CD4-positive, alpha-beta T cell (primary cell): ENCODE measurements at places on chromosomes 5 and 9.

DNA sequence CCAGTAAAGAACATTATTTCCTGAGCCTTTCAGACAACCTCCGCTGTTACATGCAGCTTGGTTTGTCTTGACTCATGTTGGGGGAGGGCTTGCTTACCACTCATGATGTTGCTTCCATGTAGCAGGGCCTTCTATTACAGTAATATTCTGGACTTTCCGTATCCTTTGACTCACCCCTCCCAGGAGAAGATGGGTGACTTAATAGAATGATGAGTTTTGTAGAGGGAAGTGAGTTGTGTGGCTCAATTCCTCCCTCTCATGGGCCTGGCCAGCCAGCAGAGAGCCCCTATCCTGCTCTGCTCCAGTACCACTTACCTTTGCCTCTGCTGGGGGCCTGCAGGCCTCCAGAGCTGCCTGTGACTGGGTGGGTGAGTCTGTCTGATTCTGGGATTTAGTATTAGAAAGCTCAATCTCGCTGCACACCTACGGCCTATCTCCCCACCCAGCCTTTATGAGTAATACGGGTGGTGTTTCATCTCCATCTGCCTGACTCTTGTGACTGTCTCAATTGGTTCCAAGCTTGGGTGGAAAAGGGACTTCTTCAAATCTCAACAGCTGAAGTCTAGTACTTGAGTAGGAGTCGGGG lies 52.6 kb upstream of the KLF9 start:
- no peak for DNase-seq

GRCh38 chr9:125851979-125852378 lies 104.8 kb downstream of the PBX3 start:
- DNase-seq: no peak

GRCh38 chr9:129868872-129869486 lies 33.7 kb downstream of the USP20 start:
- peak; percentile 90 for DNase-seq

DNA sequence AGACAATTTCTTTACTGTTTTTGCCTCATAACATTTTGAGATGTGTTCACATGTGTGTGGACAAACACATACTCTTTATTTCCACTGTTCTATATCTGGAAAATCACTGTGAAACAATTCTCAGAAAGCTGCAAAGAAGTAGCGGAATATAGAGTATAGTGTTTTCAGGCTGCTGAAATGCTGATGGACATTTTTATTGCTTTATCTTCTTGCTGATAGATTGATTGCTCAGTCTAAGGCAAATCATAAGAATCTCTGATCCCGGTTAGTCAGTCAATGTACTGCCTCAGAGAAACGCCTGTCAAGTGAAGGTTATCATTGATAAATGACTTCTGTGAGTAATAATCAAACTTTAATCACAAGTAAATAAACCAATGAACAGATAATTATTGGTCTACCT lies 364.9 kb upstream of the CTNND2 start:
- DNase-seq: no peak

DNA sequence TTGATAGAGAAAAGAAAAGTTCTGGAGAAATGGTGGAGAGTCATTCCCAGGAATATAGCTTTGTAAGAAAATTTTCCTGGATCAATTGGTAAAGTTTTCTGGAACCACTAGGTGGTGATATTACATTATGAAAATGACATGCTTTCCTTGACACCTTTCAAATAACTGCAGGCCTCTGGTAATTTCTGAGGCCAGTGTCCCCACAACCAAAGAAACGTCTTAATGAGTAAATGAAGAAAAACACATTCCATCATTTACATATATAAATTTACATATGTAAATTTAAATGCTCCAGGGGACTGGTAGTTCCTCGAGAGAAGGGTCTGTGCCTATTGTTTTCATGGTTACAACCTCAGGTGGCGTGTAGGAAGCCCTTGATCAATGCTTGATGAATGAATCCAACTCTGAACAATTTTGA lies 17.2 kb upstream of the RGS3 start:
- no peak for DNase-seq

- no peak for DNase-seq
Observed at GRCh38 chr9:28365020-28365640, 791.8 kb upstream of the C9orf72 start.

- DNase-seq: no peak
Observed at GRCh38 chr9:124347968-124348358, 67.3 kb downstream of the PSMB7 start.

DNA sequence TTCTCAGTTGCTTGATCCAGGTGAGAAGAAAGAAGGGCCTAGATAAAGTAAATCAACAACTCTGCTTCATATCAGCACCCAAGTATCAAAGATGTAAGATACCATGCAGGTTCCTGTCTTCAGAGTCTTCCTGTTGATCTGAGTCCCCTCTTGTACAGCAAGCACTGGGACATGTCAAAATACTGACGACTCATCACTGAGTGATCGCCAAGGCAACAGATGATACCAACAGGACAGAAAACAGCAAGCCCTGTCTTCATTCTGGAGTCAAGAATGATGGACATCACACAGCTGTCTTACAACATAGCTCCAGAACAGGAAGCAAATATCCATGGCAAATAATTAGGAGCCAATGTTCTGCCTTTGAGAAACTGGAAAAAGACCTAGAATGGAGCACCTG lies 83.7 kb downstream of the TARS1 start:
- DNase-seq: no peak

- DNase-seq: no peak
Observed at GRCh38 chr5:66174338-66174737, 30.2 kb downstream of the SREK1 start.

DNA sequence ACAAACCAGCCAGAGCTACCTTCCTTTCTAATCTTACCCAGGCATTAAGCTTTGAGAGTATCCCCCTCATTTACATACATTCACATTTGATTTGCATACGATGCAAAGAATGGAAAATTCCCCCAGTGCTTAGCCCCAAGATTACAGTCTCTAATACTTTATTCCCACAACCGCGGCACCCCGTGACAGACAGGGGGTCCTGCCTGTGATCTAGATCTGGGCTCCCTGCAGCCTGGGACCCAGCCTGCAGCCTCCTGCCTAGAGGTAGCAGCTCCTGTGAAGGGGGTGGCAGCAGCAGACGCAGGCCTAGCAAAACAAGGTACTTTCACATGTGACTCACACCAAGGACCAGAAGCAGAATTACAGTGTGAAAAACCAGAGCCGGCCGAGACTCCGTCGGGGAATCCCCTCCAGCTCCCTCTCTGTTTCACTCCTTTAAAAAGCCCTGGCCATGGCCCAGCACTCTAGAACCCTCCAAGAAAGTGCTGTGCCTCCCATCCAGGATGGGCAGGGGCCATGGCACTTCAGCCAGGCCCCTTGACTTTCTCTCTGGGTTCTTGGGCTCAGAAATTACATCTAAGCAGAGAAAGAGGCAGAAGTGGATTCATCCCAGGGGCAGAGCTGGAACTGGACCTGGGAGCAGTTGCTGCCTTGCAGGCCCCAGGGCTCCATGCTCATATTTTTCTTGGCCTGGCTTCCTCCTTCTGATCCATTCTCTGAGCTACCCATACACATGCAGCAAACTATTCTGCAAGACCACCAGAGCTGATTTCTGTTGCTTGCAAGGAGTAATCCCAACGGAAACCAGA lies 14.0 kb upstream of the TCF7 start:
- peak; percentile 80 for DNase-seq

DNA sequence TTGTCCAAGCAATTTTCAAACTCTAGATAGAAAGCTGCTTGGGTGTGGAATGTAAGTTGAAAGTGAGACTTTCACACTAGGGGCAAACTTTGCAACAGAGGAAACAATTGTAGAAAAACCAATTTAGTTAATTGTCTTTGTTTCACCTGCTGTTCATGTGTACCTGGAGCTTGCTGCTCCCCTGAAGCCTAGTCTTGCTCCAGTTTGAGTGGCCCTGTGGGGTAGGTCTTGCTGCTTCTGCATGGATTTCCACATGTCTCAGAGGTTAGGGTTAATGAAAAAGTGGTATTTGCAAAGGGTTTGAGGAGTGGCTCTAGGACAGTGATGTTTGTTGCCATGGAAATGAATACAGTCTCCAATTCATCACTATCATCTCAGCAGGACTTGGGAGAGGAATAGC lies 182.2 kb downstream of the FSTL4 start:
- DNase-seq: no peak

DNA sequence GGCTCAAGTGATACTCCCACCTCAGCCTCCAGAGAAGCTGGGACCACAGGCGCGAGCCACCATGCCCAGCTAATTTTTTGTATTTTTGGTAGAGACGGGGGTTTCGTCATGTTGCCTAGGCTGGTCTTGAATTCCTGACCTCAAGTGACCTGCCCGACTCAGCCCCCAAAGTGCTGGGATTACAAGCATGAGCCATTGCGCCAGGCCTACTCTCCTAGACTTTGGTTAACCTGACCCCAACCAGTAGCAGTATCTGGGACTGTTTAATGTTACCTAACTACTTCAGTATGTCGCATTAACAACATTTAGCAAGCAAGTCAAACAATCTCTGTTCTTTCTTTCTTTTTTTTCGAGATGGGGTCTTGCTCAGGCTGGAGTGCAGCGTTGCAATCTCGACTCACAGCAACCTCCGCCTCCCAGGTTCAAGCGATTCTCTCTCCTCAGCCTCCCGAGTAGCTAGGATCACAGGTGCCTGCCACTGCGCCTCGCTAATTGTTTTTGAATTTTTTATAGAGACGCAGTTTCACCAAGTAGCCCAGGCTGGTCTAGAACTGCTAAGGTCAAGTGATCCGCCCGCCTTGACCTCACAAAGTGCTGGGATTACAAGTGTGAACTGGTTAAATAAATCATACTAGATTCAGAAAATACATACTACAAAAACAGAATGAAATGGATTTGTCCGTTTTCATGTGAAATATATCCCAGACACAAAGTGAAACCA lies 2.0 kb downstream of the AK3 start:
- no peak for DNase-seq

- no peak for DNase-seq
Observed at GRCh38 chr9:8494571-8494970, 695.0 kb upstream of the DMAC1 start.

GRCh38 chr5:69414885-69415583 lies at the start of gene MARVELD2:
Gene MARVELD2, plus strand, starts transcription at chr5:69415116. Its CDS starts 4,270 bp downstream, at chr5:69419386.
- peak; percentile 19 for DNase-seq

DNA sequence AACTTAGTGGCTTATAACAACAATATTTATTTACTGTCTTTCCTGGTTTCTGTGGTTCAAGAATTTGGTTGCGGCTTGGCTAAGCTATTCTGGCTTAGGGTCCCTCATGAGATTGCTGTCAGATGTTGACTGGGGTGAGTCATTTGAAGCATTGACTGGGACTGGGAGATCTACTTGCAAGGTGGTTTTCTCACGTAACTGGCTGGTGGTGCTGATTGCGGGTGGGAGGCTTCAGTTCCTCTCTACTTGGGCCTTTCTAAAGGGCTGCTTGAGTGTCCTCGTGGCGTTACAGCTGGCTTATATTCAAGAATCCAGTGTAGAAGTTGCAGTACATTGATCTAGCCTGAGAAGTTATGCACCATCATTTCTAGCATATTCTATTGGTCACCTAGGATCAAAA lies 218.5 kb upstream of the ELAVL2 start:
- DNase-seq: no peak

DNA sequence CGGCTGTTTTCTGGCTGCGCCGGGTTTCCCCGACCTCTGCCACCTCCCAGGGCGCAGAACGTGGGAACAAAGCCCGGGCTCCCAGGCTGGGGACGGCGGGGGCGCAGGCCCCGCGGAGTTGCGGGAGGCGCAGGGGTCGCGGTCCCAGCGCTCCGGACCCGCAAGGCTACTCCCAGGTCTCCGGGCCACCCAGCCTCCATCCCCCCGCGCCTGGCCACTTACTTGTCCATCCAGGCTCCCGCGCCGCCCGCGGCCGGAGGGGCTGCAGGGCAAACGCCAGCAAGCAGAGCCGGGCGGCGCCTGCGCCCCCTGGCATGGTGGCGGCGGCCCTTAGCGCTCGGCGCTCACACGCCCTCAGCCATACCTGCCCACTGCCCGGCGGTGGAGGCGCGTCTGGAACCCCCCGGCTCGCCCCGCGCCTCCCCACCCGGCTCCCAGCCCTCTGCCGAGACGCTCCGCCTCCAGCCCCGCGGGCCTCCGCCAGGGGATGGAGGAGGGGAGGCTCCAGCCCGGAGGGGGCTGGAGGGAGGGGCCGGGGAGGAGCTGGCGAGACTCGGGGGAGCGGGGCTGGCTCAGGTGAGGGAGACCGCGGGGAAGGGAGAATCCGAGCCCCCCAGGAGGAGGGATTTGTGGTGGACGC lies at the start of gene ADAM19:
TSS of gene ADAM19 (minus strand) at position 395 of the 640 bp plus-strand sequence. CDS start at position 316, 79 bp downstream.
- peak; percentile 68 for DNase-seq

DNA sequence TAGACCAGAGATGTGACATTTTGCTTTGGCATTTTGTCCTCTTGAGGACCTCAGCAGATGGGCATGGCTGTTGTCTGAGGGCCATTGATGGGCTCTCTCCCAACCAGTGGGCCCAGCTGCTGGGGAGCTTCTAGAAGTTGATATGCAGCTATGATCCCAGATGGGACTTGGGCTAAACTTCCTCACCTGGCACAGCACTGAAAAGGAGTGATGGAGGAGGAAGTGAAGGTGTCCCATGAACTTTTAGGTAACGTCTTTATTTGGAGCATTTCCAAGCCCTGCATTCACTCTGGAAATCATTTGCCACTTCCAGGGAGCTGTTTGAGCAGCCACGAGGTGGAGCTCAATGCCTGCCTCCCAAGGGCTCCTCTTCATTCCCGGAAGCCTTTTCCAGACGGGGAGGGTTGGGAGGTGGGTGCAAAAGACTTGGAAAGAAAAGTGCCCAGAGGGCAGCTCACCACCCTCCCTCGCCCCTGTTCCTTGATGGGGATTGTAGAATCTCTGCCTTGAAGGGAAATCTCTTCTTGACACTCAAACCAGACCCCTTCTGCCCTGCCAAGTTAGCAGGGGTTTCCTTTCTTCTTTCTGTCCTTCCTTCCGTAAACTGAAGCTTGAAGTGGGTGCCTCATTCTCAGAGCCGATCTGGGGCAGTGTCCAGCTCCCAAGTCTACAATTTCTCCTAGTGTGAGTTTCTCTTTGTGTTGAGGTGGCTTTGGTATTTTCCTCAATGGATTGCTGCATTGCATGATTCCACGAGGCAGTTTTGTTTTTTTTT lies 18.1 kb upstream of the NEUROG1 start:
- DNase-seq: no peak

GRCh38 chr9:97773723-97774122 lies 76.6 kb upstream of the XPA start:
- no peak for DNase-seq

DNA sequence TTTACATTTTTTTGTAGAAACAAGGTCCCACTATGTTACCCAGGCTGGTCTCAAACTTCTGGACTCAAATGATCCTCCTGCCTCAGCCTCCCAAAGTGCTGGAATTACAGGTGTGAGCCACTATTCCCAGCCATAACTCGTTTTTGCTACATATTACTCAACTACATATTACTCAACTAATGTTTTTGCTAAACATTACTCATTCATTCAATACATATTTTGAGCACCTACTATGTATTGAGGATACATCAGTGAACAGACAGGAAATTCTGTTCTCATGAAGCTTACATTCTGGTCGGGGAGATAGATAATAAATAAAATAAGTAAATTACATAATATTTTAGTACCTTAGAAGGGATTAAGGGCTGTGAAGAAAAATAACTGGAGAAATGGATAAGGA lies 34.9 kb upstream of the STOM start:
- DNase-seq: no peak

- no peak for DNase-seq
Observed at GRCh38 chr5:9932770-9933169, 302.6 kb upstream of the TAS2R1 start.
